ENCODE measurements at places on chromosomes 2 and 18.

GRCh38 chr18:71450257-71450656 is 1093.9 kb downstream of the CBLN2 start:
- DNase-seq: no peak

GRCh38 chr18:35616664-35617423 is 35.3 kb downstream of the GALNT1 start:
- DNase-seq: no peak

DNA sequence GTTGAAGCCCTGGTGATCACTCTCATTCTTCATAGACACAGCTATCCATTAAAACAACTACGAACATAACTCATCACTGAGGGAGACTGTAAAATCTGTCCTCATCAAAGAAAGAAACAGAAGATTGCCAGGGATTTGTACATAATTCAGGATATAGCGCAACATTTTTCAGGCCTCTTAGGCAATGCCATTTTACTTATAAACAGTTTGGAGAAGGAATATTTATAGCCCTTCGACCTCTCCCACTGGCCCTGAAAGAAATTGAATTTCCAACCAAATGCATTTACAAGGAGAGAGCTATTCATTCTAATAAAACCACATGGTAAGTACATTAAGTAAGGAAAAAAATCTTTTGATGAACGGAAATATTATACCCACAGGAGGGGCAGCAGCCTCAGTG is 295.0 kb downstream of the RAD51AP2 start:
- no peak for DNase-seq

GRCh38 chr2:39325966-39326365 is 82.2 kb upstream of the CDKL4 start:
- DNase-seq: no peak

GRCh38 chr2:177783835-177784744 is 288.5 kb downstream of the PDE11A start:
- no peak for DNase-seq

DNA sequence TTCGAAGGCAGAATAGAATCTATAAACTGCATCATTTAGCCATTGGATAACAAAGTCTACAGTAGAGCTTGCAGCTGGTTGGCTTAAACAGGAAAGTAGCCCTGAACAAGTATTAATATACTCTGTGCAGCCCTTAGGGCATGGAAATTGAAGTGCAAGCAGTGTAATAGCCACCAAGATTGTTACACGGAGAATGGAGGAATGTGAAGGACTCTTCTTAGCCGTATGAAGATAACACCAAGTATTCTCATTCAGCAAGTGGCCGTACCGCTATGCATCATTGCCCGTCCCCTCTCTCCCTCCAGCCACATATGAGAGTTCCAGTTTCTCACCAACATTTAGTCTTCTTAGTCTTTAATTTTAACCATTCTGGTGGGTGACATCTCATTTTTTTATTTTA is 40.5 kb downstream of the ANKRD12 start:
- no peak for DNase-seq

DNA sequence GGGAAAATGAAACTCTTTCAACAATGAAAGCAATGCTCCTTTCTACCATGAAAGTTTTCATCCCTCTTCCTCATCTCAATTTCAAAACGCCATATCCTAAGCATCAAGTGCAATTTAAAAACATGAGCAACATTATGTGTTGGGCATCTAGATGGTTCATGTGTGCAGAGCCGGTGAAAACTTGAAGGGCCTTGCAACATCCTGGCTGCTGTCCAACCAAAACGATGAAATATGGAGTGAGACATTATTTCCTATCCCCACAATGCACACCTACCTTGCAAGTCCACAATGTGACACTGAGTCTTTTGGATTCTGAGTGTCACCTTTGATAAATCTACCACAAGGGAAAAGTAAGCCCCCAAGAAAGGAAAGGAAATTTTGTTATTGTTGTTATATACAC is 110.0 kb downstream of the NCKAP5 start:
- no peak for DNase-seq

GRCh38 chr2:139864821-139865302 is 1084.7 kb upstream of the NXPH2 start:
- DNase-seq: no peak

DNA sequence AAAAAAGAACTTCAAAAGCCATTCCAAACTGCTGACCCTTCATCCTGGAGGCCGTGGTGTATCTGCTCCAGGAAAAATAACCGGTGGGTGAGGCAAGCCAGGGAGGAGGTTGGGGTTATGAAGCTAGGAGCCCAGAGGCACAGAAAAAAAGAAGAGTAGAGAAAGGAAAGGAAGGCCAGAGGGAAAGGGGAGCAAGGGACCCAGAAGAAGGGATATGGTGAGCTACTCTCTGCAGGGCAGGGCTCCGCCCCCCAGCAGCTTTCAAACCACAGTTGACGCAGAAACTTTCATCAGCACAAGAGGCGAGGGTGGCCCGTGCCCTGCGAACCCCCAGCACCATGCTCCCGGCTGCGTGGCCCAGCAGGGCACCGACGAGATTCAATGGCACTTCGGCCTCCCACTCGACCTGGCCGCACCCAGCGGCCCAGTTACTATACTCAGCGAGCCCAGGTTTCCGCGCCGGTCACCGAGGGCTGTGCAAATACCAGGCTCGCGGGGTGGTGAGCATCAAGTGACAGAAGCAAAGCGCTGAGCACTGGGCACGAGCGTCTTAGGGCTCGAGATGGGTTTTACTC is 665 bp downstream of the MCM6 start:
- peak; percentile 30 for DNase-seq

DNA sequence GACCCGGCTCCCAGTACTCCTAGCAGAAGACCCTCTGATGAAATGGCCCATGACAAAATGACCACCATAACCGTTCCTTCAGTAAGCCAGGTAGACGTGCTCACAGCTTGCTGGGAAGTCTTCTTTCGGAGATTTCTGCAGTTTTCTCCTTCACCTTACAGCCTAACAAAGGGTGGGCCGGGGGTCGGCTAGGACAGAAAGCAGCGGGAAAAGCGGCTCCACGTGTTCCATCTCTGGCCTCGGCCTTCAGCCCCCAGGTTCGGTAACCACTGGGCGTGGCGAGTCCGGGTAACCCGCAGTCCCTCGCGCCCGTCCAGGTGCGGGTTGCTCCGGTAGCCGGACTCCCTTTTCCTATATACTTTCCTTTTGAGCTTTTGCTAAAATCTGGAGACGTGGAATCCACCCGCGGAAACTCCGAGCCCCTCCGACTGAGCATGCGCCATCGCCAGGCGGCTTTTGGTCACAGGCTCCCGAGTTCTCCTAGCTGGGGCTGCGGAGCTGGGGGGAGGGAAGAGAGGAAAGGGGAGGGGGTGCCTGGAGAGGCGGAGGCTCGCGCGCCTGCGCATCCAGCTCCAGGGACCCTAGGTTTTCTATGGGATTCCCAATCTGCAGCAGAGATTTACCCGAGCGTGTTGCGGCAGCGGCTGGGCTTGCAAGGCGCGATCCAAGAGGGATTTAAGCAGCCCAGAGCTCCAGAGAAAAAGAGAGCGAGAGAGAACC is at the start of gene VSNL1:
Gene VSNL1, plus strand, starts transcription at position 604 of the 720 bp plus-strand sequence. CDS start 51,379 bp downstream, outside the sequence.
- peak; percentile 93 for DNase-seq

DNA sequence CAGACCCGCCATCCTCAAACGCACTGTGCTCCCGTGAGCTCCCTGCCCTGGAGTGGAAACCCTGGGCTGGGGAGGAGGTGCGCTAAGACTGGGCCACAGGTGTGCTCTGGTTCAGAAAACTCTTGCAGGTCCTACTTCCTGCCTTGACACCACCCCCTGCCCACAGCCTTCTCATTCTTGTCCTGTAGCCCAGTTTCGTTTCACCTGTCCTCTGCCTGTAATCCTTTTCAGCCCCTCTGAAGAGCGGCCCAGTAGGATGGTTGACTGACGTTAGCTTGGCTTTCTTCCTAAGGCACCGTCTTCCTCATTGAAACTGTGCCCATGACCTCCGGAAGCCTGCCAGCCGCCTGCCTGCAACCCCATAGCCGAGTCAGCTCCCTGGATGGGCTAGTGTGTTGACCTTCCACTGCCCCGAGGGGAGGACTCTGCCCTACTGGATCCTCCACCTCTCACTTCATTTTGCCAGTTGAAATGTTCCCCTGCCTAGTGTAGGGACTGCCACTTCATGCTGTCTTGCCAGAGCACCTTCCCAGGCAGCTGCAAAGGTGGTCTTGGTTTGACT is 116.9 kb downstream of the AGAP1 start:
- DNase-seq: no peak
